ENCODE measurements at places on chromosomes 16 and 17.

DNA sequence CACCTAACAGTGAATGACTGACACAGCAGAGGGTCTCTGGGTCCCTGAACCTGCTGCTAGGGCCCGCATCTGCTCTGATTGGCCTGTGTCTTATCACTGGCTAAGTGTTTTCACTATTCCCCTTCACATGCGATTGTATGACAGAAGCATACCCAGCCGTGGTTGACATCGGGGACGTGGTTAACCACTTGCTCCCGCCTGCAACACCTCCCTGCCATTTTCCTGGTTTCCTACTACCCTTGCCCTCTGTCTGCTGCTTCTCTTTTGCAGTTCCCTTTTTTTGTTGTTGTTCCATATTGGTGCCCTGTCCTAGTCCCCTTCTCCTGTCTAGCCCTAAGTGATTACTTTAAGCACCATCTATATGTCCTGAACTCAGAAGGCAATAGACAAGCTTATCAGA is 177.0 kb downstream of the RGS9 start:
- no peak for DNase-seq

DNA sequence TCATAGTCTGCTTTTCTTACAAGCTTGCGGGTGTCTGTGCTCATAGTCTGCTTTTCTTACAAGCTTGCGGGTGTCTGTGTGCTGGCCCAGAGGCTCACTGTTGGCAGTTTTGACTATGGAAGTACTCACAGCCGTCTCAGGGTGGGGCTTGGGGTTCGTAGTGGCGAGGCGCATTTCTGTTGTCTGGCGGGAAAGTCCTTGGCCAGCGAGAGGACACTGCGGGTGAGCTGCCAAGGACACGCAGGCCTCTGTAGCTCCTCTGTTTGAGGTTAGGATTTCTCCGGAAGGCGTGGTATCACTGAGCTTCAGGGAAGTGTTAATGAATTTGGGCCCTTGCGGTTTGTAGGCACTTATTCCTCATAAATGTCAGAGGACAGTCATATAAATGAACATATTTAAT is 13.5 kb downstream of the TBCD start:
- DNase-seq: no peak

- DNase-seq: no peak
These were observed 32.7 kb downstream of the CDK5RAP3 start for GRCh38 chr17:48003417-48004151.

GRCh38 chr16:969508-970385 is 1.0 kb downstream of the LMF1 start:
- no peak for DNase-seq

GRCh38 chr17:15884731-15885130 is 60.2 kb upstream of the ADORA2B start:
- DNase-seq: no peak

DNA sequence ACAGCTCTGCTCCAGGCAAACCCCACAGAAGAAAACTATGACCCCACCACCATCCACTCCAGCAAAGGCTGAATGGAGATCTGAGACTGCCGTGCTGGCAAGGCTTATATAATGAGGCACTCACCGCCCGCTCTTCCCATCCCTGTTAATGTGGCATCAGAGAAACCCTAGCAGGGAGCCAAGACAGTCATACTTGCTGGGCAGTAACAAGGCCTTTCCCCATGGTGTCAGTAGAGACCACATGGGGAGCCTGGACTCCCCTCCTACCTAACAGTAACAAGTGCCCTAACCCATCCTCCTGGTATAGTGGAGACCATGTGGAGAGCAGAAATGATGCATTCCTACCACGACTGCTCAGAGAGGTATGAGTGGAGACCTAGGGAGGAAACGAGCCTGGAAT is 235.2 kb downstream of the C16orf78 start:
- peak; percentile 33 for DNase-seq

DNA sequence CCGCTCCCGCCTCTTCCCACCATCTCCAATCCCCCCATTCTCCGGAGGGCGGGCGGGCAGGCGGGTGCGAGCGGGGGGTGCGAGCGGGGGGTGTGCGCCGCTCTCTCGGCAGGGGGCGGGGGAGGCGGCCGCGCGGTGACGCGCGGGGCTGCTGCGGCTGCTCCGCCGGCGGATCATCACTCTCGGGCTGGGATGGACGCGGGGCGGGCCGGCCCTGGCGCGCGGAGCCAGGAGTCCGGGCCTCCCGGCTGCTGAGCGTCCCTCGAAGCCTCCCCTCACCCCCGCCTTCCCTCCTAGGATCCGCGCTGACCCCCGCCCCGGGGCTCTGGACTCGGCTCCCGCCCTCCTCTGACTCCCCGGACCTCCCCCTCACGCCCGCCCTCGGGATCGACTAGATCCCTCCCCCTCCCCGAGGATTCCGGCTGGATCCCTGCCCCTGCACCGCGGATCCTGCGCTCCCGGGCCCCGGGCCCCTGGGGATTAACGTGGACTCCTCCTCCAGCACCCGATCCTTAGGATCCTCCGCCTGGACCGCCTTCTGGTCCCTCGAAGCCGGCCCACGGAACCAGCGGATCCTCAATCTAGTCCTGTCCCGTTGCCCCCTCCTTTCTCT is 946 bp upstream of the TMEM256 start:
- DNase-seq: no peak

GRCh38 chr17:40864661-40865390 is 2.2 kb downstream of the KRT12 start:
- DNase-seq: no peak

DNA sequence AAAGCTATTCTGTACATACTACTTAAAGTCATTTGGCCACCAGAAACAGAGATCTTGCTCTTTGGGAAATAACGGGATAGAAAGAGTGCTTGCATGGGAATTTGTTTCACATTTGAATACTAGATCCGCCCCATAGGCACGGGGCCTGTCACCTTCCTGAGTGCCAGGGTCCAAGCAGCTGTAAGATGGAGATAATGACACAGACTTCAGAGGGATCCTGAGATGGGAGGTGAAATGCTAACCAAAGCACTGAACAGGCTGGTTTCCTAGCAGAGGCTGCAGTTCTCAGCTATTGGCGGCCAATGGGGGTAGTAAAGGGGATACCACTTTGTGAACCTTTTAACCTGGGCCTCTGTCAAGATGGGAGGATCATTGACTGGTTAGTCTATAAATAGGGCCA is 225.4 kb downstream of the IRF8 start:
- no peak for DNase-seq

- peak; percentile 95 for DNase-seq
These were observed 30.4 kb upstream of the FBXW10B start for GRCh38 chr17:15649861-15650421.

Measured in SW480 (cell line).